ENCODE measurements at places on chromosomes 5 and 9.

- DNase-seq, result no peak
These were observed 68.0 kb downstream of the CACNA1B start for GRCh38 chr9:137945581-137945980.

- DNase-seq, result no peak
These were observed 124.5 kb downstream of the ASTN2 start for GRCh38 chr9:117290306-117290840.

DNA sequence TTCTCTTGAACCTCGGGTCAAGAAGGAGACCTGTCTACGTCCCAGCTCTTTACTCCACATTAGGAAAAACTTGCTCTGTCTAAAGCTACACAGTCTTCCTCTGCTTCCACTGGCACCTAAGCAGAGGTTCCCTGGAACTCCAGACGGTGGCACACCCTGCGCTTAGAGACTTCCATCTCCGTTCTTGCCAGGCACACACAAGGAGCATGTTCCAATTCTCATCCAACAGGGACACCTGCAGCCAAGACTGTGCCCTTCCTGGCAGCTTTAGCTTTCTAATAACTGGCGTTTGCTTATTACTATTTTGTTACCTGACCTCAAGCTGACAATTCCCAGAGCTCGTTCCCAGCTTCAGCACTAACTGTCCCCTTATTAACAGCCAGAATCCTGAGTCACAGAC, 16.0 kb downstream of the CAPSL start:
- no peak for DNase-seq

- no peak for DNase-seq
These were observed 538.6 kb downstream of the CDH12 start for GRCh38 chr5:22314548-22314947.

GRCh38 chr9:7921545-7922197, 122.1 kb upstream of the DMAC1 start:
- no peak for DNase-seq

GRCh38 chr5:85646641-85647040, 971.1 kb upstream of the COX7C start:
- no peak for DNase-seq

- no peak for DNase-seq
These were observed 31.8 kb upstream of the FGF1 start for GRCh38 chr5:142717582-142718215.

- DNase-seq, result no peak
These were observed 38.5 kb downstream of the TARS1 start for GRCh38 chr5:33479311-33479710.

GRCh38 chr5:150286820-150287219, 2.8 kb downstream of the CAMK2A start:
- no peak for DNase-seq

DNA sequence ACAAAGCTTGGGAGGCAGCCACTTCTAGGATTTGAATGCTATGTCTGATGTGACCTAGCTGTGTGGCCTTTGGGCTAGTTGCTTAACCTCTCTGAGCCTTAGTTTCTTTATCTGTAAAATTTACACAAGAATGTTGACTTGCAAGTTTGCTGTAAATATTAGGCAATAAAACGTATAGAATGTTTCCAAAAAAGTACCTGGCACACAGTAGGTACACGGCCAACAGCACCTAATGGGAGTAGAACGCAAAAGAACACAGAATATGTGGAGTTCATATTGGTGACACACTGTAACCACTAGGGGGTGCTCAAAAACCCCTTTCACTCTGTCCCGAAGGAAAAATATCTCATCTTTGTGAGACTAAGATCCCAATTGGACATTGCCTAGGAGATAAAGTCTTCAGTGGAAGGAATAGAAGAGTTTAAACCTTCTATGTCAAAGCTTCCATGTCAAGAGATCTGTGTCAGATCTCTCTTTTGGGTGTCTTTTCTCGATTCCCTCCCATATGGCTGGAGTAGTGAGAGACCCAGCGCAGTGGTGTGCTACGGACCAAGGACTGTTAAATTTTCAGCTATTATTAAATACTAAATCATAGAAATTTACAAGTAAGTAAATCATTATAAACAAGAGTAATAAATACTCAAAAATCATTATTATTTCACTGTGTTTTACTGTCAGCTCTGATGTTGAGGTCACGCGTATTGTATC, 145.4 kb upstream of the RAD23B start:
- no peak for DNase-seq

DNA sequence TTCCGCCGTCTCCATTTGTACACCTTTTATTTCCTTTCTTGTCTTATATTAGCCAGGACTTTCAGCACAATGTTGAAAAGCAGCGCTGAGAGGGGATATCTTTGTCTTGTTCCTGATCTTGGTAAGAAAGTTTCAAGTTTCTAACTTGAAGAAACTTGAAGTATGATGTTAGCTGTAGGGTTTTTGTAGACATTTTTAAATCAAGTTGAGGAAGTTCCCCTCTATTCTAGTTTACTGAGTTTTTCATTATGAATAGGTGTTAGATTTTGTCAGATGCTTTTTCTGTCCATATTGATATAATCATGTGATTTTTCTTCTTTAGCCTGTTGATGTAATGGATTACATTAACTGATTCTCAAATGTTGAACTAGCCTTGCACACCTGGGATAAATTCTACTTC, 425.7 kb downstream of the PIK3R1 start:
- DNase-seq, result no peak

- no peak for DNase-seq
These were observed 45.9 kb downstream of the RGS3 start for GRCh38 chr9:113509463-113509862.

DNA sequence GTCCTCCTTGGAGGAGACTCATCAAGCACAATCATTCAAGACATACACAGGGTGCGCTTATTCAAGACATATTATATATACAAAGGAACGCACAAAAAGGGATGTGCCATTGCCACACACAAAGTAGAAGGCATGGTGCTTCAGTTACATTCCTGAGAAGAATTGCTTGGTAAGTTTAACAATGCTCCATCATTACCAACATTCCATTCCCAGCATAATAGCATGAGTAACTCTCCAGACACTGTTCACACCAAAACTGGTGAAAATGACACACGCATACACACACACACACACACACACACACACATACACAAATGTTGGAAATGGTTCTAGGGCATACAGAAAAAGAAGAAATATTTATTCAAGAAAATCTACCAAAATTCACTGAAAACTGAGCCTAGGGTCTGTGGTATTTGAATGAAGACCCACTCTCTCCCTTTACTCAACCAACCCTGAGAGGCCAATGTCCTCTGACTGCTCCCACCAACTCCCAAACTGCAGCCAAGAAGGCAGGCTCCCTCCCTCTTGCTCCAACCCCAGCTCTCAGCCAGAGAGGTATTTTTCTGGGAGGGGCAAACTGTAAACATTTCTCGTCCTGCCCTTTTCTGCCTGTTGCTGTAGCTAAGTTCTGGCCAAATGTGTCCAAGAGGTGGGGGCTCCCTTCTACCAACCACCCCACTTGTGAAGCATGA, 19.9 kb downstream of the UGT3A1 start:
- DNase-seq, result no peak

GRCh38 chr5:159058716-159059636, 40.7 kb downstream of the EBF1 start:
- no peak for DNase-seq

DNA sequence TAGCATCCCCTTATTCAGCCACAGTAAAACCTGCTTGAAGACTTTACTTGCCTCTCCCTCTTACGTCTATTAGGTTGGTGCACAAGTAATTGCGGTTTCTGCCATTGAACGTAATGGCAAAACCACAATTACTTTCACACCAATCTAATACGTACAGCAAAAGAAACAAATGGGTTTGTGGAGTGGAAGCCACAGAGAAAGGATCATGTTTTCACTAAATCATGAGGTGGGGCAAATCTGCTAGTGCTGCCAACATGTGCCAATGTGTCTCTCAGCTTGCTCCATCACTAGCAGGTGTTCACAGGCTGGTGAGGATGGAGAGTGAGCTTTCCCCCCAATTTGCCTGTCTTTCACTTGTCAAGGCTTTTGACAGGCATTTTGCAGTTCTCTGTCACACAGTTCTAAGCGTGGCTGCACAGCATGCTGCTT, 15.9 kb downstream of the DMAC1 start:
- DNase-seq, result no peak

DNA sequence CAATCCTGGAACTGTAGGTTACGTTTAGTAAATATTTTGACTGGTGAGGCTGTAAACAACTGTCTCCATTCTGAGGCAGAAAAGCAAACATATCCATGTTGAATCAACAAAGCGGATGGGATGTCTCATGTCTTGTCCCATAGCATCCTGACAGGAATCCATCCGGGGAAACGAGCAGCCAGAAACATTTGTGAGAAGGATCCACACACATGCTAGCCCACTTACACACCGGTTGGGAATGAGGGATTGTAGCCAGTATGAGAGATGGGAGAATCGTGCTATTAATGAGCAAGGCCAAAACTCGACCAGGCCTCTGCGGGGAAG, 117.5 kb downstream of the FSTL4 start:
- DNase-seq, result no peak

- no peak for DNase-seq
These were observed 24.6 kb downstream of the RFK start for GRCh38 chr9:76369583-76369982.

DNA sequence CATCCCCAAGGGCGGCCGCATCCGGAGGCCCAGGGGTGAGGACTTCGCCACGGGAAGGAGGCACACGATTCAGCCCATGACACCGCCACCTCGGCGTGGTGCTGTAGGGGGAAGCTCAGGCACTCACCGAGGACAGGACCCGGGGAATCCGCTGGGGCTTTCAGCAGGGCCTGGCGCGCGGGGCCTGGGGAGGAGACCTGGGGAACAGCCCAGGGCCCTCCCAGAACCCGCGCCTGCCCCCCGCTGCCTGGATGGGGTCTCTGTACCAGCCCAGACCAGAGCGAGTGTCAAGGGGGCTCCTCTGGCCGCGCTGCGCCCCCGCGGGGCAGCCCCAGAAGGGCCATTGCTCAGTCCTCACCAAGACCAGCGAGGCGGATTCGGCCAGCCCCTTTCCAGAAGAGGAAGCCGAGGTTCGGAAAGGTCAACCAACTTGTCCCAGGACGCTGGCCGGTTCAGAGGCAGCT, 12.8 kb downstream of the COL23A1 start:
- no peak for DNase-seq

- DNase-seq, result no peak
These were observed 120.5 kb upstream of the MAST4 start for GRCh38 chr5:66475731-66476130.

DNA sequence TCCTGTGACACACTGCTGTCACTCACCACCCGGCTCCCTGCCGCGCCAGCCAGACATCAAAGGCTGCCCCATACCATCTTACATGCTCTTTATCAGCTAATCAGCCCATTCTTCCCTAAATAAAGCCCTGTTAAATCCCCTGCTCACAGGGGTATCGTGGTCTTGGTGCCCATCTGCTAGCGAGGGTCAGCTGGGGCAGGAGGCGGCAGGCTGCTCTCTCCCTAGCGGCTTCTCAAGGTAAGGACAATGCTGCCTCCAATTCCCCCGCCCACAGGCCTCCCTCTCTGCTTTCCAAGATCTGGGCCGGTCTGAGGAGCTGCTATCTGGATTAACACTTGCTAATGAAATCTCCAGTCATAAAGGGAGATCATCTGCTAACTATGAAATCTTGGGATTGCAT, 26.8 kb downstream of the BARHL1 start:
- DNase-seq, result no peak

- DNase-seq, result no peak
These were observed 46.8 kb downstream of the ITGA2 start for GRCh38 chr5:53035868-53036381.

GRCh38 chr5:129906177-129906887, 2.1 kb downstream of the CHSY3 start:
- DNase-seq, result no peak

- no peak for DNase-seq
These were observed 2.2 kb downstream of the NPR3 start for GRCh38 chr5:32713361-32713769.

DNA sequence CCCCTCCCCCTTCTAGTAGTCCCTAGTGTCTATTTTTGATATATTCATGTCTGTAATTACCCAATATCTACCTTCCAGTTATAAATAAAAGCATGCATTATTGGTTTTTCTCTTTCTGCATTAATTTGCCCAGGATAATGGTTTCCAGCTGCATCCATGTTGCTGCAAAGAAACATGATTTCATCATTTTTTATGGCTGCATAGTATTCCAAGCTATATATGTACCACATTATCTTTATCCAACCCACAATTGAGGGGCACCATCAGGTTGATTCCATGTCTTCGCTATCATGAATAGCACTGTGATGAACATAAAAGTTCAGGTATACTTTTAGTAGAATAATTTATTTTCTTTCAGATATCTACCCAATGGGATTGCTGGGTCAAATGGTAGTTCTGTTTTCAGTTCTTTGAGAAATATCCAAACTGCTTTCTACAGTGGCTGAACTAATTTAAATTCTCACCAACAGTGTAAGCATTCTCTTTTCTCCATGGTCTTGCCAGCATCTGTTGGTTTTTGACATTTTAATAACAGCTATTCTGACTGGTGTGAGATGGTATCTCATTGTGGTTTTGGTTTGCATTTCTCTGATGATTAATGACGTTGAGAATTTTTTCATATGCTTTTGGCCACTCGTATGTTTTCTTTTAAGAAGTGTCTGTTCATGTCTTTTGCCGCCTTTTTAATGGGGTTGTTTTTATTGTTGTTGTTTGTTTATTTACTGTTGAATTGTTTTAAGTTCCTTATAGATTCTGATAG, 746.1 kb upstream of the MEF2C start:
- no peak for DNase-seq

GRCh38 chr9:116155698-116156039, 2.1 kb downstream of the PAPPA start:
- no peak for DNase-seq

- DNase-seq, result no peak
These were observed 106.9 kb upstream of the SEMA6A start for GRCh38 chr5:116681334-116682013.

DNA sequence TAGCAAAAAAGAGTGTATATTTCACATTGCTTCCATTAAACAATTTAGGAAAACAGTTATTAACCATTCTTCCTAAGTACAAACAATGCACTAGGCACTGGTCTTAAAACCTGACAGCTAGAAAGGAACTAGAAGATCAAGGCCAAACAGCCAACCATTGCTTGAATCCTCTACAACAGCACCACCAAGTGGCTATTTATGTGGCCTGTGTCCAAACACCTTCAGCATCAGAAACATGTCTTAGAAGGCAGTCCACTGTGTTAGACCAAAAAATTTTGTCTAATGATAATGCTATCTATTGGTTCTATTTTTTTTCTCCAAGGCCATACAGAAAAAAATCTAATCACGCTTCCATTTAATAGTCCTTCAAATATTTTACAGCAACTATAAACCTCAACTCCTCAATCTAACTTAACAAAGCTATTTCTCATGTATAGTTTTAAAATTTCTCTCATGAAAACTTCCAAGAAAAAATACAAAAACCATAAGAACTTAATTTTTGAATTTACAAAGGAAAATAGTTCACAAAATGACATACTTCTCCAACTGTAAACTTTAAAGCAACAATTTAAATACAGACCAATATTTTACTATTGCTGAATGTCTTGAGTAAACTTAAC, 36.1 kb downstream of the CAAP1 start:
- DNase-seq, result no peak

- DNase-seq, result no peak
These were observed 585.3 kb upstream of the KLF4 start for GRCh38 chr9:108074900-108075299.
